Esophagus squamous epithelium (tissue), 5 donors: ENCODE measurements at places on chromosomes 1 and 21.
A peak's percentile ranks its signal among the peaks of the same experiment; 100 is the strongest.

GRCh38 chr1:201831371-201831770 is 2.4 kb downstream of the IPO9 start:
- DNase-seq = no peak

GRCh38 chr1:41751804-41752513 is 166.8 kb downstream of the HIVEP3 start:
- DNase-seq = no peak

DNA sequence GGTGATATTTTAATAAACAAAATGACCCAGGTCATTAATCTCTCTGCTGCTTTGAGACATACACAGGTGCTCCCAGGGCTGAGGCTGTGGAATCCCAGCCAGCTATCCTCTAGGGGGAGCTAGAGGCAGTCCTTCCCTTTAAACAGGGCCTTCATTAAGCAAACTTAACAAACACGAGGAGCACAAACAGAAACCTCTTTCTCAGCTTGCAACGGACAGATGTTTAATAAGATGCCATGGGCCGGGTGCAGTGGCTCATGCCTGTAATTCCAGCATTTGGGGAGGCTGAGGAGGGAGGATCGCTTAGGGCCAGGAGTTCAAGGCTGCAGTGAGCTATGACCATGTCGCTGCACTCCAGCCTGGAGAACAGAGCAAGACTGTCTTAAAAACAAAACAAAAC is 106.7 kb downstream of the HIVEP3 start:
- DNase-seq = no peak

- DNase-seq = no peak
Measured at GRCh38 chr1:68375919-68376318, 73.8 kb downstream of the RPE65 start.

DNA sequence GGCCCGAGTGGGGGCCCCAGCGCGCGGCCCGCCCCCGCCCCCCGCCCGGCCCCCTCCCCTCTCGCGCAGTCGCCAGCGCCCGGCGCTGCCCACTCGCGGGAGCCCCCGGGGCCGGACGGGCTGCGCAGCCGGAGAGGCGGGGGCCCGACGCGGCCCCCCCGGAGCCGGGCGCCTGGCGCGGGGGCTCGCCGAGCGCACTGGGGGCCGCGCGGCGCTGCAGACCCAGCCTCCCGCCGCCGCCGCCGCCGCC is 146 bp upstream of the ZNF362 start:
- DNase-seq = no peak

DNA sequence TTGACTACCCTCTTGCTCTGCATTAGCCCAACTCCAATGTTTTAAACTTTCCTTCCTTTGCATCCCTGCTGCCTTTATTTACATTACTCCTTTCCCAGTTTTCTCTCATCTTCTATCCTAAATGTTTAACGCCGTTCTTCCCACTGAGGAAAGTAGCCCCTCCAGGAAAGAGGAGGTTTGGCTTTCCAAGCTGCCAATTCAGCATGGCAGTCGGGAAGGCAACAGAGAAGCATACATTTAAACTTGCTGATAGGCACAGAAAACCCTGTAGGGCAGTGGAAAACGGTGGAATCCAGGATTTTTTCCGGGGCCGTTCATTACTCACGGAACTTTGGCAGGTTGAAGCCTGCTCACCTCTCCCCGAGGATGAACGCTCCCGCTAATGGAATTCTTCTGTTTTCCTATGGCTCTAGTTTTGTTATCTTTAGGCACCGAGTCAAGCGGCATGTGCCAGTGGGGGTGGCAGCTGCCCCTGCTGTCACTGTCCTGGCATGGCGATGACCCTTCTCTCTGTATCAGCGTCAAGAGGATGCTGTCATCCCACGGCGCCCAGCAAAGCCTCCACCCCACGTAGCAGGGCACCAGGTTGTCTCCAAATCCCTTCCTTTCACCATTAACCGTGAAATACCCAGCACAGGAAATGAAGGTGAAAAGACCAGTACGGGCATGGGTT is 48.3 kb downstream of the ZBTB18 start:
- no peak for DNase-seq

- no peak for DNase-seq
Measured at GRCh38 chr1:224779536-224779935, 149.9 kb upstream of the DNAH14 start.

- no peak for DNase-seq
Measured at GRCh38 chr1:214793708-214794107, 190.7 kb downstream of the CENPF start.

DNA sequence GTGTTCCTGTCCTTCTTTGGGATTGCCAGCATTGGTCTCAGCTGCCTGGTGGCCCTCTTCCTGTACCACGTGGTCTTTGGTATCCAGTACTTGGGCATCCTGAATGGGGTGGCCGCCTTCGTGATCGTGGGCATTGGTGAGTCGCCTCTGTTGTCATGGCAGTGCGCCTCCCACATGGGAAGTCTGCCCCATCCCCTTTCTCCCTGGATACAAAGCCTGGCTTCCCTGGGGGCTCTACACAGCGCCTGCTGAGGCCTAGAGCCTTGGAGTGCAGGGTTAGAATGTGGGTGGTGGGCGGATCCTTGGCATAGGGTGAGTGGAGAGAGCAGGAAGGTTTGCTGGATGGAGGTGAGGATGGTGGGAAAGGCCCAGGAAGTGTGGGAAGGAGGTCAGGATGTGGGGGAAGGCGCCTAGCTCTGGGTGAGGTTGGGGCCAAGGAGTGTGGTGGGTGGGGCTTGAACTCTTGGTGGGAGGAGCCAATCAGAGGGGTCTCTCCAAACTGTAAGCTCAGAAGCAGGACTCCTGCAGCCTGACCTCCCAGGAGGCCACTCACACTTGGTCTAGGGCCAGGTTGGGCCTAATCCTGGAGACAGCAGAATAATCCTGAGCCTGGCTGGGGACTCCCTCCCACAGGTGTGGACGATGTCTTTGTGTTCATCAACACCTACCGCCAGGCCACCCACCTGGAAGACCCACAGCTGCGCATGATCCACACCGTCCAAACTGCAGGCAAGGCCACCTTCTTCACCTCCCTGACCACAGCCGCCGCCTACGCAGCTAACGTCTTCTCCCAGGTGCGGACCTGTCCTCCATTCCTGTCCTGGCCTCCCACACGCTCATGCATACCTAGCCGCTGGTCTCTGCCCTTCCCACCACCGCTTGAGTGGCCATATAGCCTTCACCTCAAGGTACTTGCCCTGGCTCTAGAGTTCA is 36.7 kb downstream of the DISP3 start:
- no peak for DNase-seq

- DNase-seq = no peak
Measured at GRCh38 chr21:33019516-33019884, 6.2 kb upstream of the OLIG2 start.

- DNase-seq = no peak
Measured at GRCh38 chr1:92853299-92853698, 21.5 kb downstream of the RPL5 start.

DNA sequence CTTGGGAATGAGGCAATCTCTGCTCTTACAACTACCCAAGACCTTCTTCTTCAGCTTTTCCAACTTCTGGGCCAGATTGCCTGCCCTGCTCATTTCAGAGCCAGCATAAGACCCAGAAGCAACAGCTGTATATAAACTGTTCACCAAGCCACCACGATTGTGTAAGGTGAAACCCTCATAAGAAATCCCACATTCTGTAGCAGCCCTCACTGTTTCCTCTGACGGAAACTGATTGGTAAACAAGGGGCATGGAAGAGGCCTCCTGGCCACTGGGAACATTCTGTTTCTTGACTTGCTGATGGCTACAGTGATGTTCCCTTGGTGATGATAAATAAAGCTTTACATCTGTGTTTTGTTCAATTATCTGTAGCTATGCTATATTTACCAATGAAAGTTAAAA is 39.7 kb upstream of the EXO1 start:
- no peak for DNase-seq

- DNase-seq = no peak
Measured at GRCh38 chr21:42455754-42456440, 40.1 kb downstream of the RSPH1 start.

- DNase-seq = no peak
Measured at GRCh38 chr1:8831340-8831739, 13.9 kb upstream of the RERE start.

- DNase-seq = no peak
Measured at GRCh38 chr1:117942293-117942692, 12.8 kb downstream of the WDR3 start.

GRCh38 chr1:55472784-55473183 is 257.6 kb upstream of the USP24 start:
- no peak for DNase-seq

DNA sequence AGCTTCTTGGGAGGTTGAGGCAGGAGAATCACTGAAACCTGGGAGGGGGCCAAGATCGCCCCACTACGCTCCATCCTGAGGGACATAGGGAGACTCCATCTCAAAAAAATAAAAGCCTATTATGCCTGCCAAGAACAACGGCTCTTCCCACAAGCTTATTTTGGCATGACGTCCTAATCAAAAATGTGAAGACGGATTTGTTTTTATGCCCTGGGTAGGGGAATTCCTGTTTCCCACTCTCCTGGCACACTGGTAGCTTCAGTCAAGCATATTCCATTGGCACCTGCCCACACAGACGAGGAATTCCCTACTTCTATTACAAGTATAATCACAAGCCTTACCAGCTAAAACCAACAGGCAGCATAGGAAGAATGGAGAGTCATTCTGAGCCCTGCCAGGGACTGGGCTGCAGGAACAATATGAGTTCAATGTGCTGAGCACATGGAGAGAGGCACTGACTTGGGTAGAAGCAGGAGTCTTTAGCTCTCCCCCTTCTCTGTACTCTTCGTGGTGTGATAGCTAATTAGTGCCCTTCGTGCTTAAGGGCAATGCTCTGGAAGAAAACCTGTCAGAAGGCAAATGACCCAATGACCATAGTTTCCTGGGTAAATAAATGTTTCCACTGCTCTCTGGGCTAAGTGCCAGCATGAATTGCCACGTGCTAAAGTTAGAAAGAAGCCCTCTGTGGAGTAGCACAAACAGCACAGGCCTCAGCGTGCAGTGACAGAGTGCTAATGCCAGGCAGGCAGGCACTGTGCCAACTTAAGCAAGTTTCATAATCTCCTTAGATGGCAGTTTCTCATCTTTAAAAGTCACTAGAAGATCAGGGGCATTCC is 16.8 kb downstream of the TNFSF4 start:
- peak; percentile 7 for DNase-seq

- DNase-seq = no peak
Measured at GRCh38 chr1:220955116-220955515, 75.9 kb downstream of the HLX start.

- no peak for DNase-seq
Measured at GRCh38 chr21:29523646-29524045, 224.9 kb downstream of the BACH1 start.

DNA sequence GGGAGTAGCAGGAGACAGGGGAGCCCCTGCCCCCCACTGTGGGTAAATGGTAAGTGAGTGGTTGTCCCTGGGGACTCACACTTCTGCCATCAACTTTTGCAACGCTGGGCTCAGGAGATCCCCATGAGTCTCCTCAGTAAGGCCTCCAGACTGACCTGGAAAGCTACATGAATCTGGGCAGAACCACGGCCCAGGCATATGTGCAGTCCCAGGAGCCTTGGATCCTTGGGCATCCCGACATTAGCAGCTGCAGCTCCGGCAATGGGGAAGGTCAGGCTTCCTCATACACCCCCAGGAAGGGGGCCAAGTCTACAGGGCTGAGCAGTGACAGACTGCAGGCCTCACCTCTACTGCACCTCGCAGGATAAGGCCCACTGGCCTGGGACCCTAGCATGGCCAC is 868.7 kb upstream of the ADGRL4 start:
- no peak for DNase-seq

- no peak for DNase-seq
Measured at GRCh38 chr1:237884237-237884636, 6.5 kb downstream of the ZP4 start.

DNA sequence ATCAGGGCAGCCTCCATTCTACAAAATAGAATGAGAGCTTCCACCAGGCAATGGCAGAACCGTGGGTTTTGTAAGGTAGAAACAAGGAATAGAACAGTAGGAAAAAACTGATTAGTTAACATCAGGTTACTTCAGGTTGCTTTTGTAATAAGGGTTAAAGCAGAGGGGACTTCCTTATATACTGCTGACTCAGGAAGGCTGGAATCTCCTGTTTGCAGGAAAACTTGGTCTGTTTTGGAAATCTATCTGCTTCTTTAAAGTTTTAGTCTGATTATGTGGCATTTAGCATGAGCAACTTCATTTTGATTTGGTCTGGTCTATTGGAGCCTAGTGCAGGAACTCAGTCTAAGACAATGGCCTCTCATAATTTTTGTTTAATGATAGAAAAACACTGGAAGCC is 32.7 kb upstream of the RAB4A start:
- no peak for DNase-seq

- no peak for DNase-seq
Measured at GRCh38 chr1:61583703-61584102, 141.2 kb downstream of the TM2D1 start.

GRCh38 chr1:222373831-222374602 is 173.9 kb downstream of the HHIPL2 start:
- no peak for DNase-seq

DNA sequence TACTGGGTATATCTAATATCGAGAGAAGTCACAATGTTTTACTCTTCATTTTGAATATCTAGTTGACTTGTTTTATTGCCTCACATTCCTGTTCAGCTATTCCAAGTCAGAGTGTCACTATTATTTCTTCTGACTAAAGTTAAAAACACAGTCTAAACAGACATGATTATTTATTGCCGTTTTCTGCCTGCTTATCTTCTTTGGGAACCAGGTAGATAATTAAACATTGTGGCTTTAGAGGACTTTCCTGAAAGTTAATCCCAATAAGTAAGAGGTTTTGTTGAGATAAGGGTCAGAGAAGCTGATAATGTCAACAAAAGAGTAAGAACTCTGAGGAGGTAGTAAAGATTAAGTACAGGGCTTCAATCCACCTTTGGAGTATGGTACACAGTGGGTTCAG is 53.8 kb downstream of the PCNX2 start:
- DNase-seq = no peak

GRCh38 chr1:110112656-110113055 is 413 bp downstream of the UBL4B start:
- DNase-seq = no peak

DNA sequence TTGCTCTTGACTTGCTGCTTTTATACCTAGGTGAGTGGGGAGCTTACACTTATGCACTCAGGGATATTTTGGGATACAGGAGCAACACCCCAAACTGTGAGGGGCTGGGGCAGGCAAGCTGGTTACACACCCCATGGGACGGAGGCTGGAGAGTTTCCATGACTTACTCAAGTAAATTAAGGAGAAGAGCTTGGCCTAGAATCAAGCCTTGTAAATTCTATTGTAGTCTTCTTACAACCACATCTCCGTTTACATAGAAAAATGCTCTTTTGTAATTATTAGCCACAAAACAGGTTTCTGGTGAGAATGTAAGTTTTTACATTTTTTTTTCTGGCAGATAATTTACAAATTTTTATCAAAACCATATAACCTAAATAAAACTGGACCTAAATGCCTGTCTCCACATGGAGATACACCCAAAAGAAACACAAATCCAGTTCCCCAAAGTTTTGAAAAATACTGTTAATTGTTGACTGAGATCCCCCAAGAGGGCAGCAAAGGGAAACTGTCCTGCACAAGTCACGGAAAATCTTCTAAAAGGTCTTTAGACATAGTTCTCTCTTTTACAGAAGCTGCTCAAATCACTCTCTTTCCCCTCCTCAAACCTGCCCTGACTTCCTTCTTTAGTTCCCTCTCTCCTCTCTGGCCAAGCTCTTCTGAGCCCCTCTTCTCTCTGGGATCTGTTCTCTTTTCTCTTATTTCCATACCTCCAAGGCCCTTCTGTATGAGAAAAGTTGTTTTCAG is 134.0 kb downstream of the HIVEP3 start:
- DNase-seq = no peak
